ENCODE measurements at places on chromosomes 16 and 17.

GRCh38 chr16:17241264-17241835 is 229.4 kb downstream of the XYLT1 start:
- no peak for DNase-seq

DNA sequence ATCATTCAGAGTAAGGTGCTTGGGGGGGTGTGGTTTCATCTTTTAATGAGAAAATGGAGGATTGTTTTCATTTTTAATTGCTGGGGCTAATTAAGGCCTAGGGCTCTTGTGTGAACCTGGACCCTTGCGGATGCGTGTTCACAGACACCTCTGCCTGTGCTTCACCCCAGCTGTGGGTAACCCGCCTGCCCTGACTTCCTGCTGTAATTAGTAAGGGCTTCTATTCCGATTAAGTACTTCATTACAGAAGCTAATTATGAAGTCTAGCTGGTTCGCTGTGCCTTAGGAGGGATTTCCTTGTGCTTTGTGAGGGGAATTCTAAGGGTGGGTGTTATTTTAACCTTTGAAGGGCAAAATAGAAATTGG is 215.3 kb downstream of the PMP22 start:
- DNase-seq, result no peak

- no peak for DNase-seq
Observed at GRCh38 chr17:78263736-78264340, 32.4 kb downstream of the TMEM235 start.

DNA sequence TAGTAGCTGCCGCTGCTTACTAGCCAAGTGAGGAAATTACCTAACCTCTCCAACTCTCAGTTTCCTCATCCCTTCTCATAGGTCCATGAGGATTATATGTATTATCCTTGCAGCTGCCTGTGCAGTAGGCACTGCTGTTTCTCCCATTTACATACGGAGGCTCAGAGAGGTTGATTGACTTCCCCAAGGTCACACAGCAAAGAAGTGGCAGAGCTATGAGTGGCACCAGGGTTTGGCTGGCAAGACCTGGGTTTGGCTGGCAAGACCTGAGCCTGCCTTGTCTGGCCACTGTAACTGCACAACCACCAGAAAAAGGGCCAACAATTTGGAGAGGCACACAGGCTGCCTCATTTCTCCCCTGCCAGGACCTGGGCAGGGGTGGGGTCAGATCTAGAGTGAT is 2.5 kb upstream of the NDRG4 start:
- DNase-seq, result no peak

DNA sequence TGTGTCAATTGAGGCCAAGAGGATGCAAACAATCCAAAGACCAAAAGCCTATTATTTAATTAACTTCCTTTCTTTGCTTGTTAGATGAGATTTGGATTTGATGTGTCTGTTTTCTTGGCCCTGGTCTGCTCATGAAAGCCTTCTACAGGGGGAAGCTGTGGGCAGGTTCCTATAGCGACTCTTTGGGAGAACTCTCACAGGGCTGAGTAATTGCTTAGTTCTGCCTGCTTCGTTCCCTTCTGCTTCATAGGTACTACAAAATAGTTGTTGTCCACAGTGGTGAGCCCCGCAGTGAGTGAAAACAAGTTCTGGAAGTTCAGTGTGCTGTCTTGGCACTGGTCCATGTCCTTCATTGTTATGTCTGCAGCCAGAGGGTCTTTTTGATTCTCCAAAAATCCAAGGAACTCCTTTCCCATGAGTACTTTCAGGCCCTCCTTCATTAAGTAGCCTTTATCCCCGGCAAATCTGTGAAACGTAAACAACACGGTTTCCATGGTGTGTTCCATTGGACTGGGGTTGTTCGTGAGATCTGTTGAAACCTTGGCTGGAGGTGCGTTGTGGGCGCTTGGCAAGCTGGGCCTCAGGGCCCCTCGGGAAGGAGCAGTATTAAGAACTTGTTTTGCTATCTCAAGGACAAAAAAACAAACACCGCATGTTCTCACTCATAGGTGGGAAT is 30.0 kb upstream of the ANKRD40CL start:
- no peak for DNase-seq

- no peak for DNase-seq
Observed at GRCh38 chr16:48574766-48575165, 35.2 kb downstream of the N4BP1 start.

GRCh38 chr16:14070555-14070876 is 603 bp upstream of the MRTFB start:
- no peak for DNase-seq

- DNase-seq, result no peak
Observed at GRCh38 chr17:56593086-56593645, 333 bp upstream of the NOG start.

DNA sequence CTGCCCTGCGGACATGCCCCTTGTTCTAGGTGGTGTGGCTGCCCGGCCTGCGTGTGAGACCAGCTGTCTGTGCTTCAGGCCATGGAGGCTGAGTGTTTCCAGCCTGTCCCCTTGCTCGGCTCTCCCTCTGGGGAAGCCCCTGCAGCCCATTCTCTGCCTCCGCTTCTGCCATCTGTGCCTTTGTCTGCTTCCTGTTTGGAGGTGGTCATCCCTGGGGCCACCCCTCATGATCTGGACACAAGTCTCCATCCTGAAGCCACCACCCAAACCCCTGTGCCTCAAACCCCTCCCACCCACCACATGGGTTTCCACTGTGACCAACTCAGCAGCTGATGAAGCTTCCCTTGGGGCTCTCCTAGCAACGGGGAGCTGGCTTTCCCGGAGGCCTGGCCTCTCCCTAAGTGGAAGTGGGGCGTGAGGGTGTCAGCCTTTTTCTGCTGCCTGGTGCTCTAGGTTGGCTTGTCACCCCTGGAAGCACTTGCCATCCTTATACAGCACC is 184.9 kb downstream of the SEC14L1 start:
- DNase-seq, result no peak

- DNase-seq, result peak; percentile 62
Observed at GRCh38 chr16:27315333-27316037, 1.7 kb downstream of the IL4R start.
